ENCODE measurements at places on chromosomes 5 and 9.

- no peak for DNase-seq
Observed at GRCh38 chr5:170484847-170485615, 18.8 kb upstream of the KCNIP1 start.

GRCh38 chr5:159669559-159669958 is 246.7 kb upstream of the ADRA1B start:
- peak; percentile 19 for DNase-seq

DNA sequence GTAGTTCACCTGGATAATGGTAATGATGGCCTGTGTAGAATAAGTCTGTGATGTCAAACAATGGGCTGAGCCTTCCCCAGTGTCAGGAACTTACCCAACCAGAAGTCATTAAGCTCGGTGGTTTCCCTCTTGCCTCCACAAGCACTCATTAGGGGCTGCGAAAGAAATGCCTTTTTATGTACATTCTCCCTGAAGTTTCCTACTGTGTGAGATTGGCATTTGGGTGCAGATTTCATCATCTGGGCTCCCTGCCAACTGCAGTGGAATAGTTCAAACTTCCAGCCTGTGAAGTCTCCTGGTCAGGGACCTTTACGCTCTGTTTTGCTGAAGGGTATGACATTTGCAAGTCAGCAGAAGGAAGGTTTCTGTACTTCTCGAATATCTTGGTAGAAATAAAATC is 41.6 kb upstream of the TMEM215 start:
- no peak for DNase-seq

DNA sequence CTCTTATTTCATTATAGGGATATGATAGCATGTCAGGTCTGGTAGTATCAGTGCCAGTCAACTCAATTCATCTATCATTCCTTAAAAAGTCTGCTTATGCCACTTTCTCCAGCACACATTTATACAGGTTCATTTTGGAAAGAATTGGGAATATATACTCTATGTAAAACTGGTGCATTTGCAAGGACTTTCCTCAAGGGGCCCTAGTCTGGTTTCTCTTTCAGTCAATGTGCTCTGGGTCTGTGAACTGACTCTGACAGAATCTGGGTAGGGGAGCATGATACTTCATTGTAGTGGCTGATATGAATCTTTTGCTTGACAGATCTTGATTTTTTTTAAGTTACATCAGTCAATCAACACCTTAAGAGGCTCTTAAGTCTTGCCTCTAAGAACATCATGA is 313.9 kb downstream of the HTR1A start:
- DNase-seq = no peak

DNA sequence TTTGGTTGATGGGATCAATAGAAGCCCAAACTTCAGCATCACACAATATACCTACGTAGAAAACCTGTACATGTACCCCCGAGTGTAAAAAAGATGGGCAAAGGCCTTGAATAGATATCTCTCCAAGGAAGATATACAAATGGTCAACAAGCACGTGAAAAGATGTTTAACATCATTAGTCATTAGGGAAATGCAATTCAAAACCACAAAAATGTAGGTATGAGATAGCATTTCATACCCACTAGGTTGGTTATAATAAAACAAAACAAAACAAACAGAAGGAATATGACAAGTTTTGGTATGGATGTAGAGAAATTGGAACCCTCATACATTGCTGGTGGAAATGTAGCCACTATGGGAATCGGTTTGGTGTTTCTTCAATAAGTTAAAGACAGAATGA is 33.1 kb upstream of the PPARGC1B start:
- DNase-seq = no peak

GRCh38 chr9:130186839-130187522 is 14.8 kb downstream of the NCS1 start:
- DNase-seq = peak; percentile 70

DNA sequence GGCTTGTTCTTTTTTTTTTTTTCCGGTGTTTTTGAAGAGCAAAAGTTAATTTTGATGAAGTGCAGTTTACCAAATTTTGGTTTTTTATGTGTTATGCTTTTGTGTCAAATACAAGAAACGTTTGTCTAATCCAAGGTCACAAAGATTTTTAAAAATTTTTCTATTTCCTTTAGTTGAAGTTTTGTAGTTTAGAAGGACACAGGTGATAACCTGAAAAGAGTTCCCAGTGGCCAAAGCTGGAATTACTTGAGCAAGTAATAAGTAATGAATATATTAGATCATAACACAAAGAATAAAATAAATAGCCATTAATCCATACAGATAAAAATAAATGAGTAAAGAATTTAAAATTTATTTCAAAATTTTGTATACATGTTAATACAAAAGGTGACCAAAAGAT is 71.5 kb downstream of the FCHO2 start:
- DNase-seq = no peak

DNA sequence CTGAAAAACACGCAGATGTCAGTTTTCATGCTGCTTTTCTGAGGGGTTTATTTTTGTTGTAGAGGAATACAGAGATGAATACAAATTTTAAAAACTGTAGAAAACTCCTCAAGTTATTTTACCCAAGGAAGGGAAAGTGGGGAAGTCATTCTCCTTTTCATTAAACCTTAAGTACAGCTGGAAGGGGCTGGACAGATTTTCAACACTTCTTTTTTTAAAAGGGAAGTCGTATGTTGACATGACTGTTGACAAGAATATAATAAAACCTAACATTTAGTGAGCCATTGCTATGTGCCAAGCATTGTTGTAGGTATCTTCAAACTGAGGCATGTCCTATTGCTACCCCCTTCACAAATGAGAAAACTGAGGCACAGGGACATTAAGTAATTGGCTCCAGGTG is 235.7 kb upstream of the ELL2 start:
- DNase-seq = no peak

Measured in fibroblast of gingiva (primary cell).